ENCODE measurements at places on chromosomes 1 and 21.

DNA sequence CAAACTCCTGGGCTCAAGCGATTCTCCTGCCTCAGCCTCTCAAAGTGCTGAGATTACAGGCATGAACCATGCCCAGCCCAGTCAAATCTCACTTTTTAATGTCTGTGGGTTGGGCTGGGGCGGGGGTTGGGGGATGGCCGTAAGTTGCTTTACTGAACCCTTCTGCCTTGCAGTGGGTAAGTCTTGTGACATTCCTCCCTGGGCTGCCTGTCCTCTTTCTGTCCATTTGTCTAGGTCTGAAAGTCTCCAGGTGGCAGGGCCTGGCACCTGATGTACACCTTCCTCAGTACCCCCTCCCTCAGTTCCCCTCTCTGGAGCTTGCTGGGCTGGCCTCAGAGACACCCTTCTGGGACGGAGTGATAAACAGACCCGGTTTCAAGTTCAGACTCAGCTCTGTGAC lies 13.3 kb downstream of the ZNF362 start:
- no peak for DNase-seq

DNA sequence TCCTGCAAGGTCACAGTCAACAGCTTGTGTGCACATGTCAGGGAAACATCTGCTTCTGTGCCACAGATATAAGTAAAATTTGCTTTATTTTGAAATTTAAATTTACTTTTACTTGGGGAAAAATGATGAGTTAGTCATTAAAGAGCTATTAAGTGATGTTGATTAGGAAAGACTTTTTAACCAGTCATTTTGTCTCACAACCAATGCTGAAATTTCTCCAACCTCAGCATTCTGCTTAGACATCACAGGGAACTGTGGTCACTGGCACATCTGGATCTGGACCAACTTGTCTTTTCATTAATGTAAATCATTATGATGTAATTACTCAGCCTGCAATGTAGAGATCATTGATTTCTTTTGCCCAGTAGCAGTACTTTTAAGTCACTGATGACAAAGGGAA lies 301.0 kb downstream of the TTLL7 start:
- no peak for DNase-seq

- no peak for DNase-seq
Observed at GRCh38 chr1:244304156-244304555, 147.6 kb downstream of the ADSS2 start.

DNA sequence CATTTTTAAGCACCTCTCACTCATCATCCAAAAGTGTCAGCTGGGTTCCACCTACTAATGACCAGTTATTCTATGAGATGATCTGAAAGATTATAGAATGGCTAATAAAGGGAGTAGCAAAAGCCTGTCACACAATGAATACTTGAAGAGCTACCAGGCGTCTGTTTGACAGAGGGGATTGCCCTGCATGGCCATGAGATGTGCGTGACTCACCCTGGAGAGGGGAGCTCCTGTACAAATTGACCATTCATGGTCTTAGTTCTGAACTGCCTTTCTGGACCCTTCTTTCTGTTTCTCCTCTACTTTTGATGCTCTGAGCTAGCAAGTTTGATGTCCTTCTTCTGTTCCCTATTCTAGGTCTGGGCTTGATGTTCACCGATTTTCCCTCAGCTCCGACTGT lies 85.2 kb upstream of the ABCD3 start:
- no peak for DNase-seq

- DNase-seq, result no peak
Observed at GRCh38 chr1:204194771-204195170, 1.5 kb downstream of the KISS1 start.

GRCh38 chr1:12369258-12369657 lies 139.4 kb downstream of the VPS13D start:
- no peak for DNase-seq

DNA sequence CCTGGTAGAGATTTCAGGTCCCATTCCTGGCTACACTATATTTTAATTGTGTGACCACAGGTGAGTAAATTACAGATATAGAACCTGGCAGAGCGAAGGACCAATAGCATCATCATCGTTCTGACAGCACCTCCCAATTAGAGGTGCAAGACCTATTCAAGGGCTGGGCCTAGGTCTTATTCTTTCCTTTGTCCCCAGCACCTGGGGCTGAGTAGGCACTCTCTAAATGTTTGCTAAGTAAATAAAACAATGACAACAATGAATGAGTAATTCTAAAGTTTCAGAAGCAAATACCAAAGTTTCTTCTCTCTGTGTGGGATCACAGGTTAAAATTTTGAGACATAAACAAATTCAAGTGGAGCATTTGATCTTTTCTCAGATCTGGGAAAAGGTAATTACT lies 32.7 kb downstream of the BEND5 start:
- no peak for DNase-seq

DNA sequence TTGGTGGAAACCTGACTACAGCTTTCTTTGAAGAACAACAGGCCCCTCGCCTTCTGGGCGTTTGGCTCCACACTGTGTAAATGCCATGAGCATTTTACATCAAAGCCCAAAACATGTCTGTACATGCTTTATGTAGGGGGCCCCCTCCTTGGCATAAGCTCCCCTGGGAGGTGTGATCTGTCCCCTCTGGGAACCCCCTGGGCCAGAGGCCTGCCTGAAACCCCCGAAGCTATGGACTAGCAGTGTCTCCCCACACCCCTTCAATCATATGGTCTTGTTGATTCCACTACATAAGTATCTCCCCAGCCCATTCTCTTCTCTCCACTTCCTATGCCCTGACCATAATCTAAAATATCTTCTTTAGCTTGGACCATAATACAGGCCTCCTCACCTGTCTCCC lies 241.5 kb downstream of the C1orf94 start:
- DNase-seq, result no peak

DNA sequence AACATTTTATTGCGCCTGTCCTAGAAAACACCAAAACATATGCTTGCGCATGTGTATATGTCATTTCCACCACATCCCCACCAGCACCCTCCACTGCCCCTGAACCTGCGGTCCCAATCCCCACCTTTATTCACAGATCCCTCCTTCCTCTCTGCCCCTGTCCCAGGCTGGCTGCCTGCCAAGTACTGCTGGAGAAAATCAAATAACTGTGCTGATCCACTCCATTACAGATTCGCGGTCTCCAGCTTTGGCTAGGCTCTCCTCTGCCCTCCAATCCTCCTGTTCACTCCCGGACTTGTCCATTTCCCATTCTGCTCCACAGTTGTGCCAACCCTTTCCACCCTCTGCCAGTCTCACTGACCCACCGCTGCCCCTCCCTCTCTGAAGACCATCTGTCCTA lies 59.3 kb upstream of the GJB5 start:
- no peak for DNase-seq

DNA sequence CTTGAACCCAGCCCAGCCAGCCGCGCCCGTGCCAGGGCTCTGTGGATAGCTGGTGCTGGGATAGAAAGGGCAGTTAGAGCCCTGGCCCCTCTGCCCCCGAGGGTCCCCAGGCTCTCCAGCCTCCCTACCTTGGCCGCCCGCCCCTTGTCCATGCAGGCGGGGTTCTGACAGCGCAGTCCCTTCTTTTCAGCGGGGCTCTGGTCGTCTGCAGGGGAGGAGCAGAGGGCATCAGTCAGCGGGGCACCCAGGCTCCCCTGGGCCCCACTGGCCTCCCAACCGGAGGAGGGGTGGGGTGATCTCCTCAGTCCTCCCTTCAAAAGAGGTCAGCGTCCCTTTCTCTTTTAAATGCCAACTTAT lies 4.9 kb upstream of the PLEKHG5 start:
- DNase-seq, result no peak

GRCh38 chr1:210262167-210262896 lies 29.7 kb downstream of the SERTAD4 start:
- no peak for DNase-seq

DNA sequence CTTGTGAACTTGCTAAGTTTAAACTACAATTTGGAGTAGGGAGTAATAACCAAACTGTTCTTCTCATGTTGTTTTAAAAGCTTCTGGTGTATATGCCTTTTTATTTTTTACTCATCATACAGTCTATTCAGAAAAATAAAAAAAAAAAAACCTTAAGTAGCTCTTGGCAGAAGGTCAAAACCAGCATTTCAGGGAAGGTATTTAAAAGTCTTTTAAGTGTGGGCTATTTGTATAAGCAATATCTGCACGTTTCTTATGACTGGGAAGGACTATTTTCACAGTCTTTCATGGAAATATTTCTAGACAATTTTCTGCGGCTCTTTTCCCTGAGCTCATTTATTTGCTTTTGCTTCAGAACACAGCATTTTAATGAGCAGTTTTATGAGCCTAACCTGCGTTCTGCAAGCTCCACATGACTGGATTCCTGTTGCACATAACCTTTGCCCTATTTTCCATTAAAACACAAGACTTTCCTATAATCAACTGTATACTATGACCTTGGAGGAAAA lies 60.9 kb upstream of the C1orf105 start:
- no peak for DNase-seq

- no peak for DNase-seq
Observed at GRCh38 chr1:248825573-248825908, 174 bp downstream of the SH3BP5L start.

DNA sequence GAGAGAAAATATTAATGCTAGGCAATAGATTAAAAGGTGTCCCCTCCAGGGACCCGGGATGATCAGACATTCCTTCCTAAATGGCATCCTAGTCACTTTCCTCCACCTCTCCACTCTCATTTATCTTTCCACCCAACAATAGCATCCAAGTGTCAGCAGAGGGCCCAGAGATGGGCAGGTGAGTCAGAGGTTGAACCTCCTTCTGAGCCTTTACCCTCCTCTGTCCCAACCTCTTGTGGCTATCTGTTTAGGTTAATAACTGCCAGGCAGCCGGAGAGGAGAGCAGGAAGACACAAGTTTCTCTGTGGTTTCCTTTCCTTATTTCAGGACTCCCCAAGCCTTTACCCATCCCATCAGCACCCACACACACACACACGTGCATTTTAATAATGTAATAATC lies 4.1 kb downstream of the GJA5 start:
- DNase-seq, result no peak

DNA sequence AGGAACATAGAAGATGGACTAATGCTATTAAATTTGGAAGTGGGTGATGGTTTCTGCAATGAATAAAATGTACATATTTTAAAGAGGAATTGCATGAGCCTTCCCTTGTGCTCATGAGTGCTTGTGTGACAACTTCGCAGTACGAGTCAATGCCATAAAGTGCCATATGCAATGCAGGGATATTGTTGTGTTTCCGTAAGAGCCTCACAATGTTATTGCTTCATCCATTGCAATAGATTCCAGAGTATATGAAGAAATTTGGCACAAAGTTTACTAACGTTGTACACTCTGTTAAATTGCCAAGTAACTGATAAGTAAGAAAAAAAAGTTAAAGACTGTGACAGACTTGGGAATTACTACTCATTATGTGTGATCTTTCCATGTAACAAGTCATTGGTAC lies 22.3 kb downstream of the BTG3 start:
- no peak for DNase-seq

DNA sequence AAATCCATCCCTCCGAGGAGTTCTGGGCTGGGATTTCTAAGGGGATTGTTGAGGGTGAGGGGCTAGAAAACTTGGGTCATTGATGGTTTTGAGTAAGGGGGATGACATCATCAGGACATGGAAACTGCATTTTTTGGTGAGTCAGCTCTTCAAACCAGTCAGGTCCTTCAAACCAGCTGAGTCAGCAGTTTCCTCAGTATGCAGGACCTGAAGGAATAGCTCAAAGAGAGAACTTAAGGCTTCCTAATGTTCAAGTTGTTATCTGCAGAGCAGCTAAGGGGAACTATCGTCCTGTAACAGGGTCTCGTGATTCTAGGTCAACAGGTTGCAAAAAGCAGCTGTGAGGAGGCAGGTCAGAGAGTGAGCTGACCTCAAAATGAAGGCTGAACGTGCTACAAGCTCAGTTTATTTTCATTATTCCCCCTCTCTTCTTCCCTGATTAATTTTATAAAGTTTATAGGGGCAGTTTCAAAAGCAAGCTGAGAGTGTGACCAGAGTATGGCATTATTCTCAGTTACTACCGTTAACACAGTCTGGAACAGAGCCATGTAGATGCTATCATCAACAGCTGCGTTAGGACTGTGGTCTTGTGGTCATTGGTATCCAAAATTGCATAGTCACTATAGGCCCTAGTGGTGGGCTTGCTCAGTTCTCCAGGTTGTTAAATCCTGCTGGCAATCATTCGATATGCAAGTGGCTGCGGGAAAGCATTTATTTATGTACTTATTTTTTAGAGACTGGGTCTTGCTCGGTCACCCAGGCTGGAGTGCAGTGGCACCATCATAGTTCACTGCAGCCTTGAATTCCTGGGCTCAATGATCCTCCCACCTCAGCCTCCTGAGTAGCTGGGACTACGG lies 10.7 kb upstream of the SDC3 start:
- no peak for DNase-seq

DNA sequence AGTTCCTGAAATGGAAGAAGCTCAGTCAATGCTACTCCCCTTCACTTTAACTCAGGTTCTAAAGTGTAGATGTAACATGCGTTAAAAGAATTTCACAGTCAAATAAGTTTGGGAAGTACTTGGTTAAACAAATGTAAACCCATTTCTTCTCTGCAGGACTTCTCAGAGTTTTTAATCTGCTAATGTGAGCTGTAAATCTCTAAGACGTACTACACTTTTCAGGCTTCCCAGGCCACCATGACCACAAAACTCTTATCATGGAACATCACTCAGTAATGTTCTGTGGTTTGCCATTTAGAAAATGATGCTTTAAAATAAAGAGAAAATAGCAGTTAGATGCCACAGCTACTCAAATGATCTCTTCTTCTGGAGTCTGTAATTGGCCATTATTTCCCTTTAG lies 104.3 kb downstream of the HHIPL2 start:
- no peak for DNase-seq

GRCh38 chr1:224867715-224868114 lies 61.8 kb upstream of the DNAH14 start:
- no peak for DNase-seq

GRCh38 chr1:152745289-152745704 lies 12.5 kb upstream of the KPRP start:
- DNase-seq, result no peak

DNA sequence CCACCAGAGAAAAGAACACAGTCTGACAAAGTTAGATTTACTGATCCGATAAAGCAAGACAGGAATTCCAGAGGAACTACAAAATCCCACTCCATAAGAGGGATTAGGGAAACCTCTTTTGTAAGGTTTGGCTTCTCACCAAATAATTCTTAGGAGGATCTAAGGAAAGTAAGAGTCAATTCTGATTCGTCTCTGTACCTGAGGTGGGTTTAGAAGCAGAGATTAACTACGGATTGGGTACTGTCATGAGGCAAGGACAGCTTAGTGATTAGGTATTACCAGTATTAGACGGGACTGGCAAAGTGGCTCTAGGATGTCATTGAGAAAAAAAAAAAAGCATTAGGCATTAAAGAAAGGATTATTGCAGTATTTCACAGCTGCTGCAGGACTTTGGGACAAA lies 371.7 kb upstream of the BRINP3 start:
- no peak for DNase-seq

DNA sequence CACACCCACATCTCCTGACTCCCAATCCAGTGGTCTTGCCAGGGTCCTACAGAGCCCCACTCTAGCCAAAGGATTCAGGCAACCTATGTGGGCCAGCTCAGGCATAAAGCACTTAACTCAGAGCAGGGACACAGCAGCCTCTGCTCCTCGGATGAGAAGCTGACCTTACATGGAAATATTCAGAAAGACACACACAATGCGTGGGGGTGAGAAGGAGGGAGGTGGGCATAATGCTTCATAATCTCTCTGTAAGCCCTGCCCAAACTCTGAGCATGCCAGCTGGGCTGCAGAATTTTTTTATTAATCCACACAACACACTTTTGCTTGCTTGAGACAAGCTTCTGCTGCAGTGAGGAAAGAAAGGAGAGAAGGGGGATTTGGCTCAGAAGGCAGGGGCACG lies 21.6 kb downstream of the KCND3 start:
- DNase-seq, result no peak

GRCh38 chr1:153750026-153750995 lies 22.5 kb downstream of the INTS3 start:
- no peak for DNase-seq
